T-helper 2 cell (primary cell): ENCODE measurements at places on chromosomes 4 and X.

DNA sequence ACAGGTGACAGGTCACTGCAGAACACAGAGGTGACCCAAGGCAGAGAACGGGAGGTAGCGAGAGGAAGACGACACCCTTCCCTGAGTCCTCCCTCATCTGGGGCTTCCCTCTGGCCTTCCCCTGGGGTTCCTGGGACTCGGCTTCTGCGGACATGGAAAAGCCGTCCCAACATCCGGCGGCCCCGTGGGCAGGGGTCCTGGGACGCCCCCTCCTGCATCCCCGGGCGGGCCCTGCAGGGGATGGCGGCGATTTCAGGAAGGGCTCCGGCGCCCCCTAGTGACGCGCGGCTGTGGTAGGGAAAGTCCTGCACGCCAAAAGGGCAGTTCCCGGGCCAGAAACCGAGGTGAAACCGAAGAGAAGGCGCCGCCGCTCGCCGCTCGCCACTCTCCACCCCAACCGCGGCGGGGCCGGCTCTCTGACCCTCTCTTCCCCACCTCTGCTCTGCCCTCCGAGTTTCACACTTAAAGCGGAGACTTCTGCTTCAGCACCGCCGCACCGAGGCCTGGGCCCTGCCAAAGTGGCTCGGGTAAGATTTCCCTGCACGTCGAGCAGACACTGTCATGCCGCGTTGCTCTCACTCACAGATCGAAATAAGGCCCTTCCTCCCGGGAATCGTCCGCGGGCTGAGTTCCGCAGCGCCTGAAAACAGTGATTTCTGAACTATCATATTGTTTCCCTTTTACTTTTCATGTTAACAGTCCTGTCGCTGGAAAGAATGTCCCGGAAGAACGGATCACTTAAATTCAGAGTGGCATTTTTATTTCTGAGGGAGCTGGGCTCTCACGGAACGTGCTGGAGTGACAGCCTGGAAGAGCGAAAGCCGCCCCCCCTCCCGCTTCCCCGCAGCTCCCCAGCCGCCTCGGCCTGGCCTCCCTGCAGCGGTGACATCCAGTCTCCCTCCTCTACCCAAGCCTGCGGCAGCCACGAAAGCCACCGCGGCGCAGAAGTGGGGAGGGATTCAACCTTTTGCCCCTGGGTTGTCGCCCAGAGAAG is 110.6 kb downstream of the DCTD start:
- peak; percentile 20 for DNase-seq

DNA sequence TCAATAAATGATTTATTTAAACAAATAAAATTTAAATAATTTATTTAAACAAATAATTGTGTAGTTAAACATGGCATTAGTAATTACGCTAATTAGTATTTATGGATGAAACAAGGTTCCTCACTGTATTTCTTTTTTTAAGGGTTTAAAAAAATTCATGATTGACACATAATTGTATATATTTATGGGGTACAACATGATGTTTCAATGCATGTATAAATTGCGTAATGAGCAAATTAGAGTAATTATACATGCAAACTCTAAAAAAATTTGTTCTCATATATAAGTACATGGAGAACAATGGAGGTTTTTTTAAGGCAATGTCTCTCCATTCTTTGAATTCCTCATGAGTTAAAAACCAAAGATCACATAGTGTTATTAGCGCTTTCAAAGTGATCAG is 115.7 kb upstream of the KLF3 start:
- DNase-seq: no peak

GRCh38 chrX:135688137-135688536 is 25.3 kb upstream of the CT45A1 start:
- DNase-seq: peak; percentile 20

DNA sequence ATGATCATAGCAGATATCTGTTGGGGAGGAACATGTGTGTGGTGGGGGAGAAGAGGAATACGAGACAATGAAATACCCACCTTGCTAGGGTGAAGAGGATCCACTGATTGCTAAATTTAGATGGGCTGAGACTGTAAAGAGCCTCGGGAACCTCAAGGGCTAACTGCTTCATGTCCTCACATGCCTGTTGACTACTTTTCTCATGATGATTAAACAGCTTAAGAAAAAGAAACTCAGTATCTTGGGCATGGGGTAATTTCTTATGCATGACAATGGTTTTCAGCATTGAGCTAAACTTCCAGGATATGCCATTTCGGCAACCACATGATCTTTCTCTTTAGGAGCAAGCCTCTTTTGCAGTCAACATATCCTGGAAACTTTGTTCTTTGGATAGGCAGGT is 3.9 kb upstream of the LNX1 start:
- no peak for DNase-seq
